Thoracic aorta (tissue), 2 donors: ENCODE measurements at places on chromosomes 13 and 19. TPM values are rescaled to one million over a fixed set of nuclear protein-coding genes. Genes with fewer than 3 reads are reported as not detected.

TRIP10 gene
- total RNA-seq = 105 TPM

DNA sequence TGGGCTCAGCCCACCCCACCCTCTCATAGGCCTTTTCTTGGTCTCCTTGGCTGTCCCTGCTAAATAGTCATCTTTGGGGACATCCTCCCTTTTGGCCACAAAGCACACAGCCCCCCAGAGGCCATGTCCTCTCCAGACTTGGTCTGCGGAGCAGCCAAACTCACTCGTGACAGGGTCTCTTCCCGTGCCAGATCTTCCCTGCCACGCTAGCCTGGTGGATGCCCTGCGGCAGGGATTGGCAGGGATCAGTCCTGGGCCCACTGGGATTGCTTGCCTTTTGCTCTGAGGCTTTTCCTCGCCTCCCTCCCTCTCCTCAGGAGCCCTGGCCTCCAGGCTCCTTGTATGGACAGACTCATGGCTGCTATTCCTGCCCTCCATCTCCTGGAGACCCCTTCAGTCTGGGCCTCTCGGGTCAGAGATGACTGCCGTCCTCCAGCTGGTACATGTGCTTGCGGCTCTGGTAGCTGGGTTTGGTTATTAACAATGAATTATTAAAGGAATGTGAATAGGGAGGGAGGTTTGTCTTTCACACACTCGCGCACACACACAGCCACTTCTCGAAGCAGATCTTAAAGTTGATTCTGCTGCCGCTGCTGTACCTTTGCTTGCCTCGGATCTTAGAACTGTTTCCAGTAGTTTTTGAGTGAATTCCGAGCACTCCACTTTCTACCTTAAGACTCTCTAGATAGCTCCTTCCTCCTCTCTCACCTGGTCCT lies 45.1 kb downstream of the NFIX start:
- no peak for DNase-seq

TMEM147 gene
- total RNA-seq = 49.7 TPM

- no peak for DNase-seq
Measured at GRCh38 chr19:48064509-48064908, 20.6 kb upstream of the CABP5 start.

KCNN1 gene
- total RNA-seq = not detected

ZNF284 gene
- 2.1 TPM for total RNA-seq

- DNase-seq = no peak
Measured at GRCh38 chr19:18418483-18419194, 559 bp upstream of the SSBP4 start.
